ENCODE measurements at places on chromosomes 16 and 17.

GRCh38 chr16:72921106-72921505 lies 126.8 kb downstream of the ZFHX3 start:
- no peak for DNase-seq

- DNase-seq, result no peak
Measured at GRCh38 chr17:31484821-31485220, 93.3 kb downstream of the RAB11FIP4 start.

DNA sequence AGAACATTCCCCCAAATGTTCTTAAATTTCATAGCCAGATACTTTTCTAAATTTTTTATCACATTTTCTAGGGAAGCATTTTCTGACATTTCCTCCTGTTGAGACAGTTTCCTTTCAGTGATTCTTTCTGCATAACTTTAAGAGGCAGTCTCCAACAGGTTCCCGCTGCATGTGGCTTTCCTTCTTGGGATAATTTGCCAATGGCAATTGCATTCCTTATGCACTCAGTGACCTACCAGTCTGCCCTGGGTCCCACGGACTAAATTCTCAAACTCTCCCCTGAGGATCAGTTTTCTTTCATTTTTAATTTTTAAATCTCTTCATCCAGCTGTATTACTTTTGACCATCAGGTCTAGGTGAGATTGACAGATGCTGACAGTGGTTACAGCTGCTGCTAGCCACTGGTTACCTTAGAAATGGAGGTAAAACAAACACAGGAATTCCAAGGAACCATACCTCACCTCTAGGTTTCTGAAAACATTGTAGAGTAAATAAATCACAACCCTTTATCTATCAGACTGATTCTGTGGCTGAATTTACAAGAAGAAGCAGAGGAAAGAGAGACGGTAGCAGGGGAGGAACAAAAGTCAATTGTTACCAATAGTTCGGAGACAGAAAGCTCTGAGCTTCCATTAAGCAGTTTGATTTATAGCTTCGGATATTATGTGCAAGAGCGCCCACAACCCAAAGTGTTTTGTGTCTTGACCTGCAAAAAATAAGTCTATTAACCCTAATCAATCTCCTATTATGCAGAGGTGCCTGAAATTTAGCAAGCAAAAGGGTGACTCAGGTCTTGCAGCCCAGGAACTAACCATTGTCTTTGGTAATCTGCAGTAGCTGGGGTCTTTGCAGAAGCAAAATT lies 216.0 kb downstream of the PMP22 start:
- no peak for DNase-seq

DNA sequence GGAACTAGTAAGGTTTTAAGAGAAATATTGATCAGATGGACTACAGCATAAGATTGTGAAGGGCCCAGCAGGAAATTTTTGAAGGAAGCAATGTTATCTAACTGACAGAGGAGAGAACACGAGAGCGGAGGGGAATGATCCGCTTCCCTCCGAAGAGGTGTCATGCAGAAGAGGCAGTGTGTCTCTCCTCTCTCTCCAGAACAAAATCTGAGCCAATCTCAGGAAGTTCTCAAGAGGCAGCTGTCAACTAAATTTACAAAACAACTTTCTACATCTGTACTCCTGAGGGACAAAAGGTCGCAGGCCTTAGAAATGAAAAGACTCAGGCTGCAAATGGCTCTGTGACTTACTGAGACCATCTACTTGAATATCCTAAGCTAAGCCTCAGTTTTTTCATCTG lies 224.6 kb upstream of the CDH5 start:
- no peak for DNase-seq

DNA sequence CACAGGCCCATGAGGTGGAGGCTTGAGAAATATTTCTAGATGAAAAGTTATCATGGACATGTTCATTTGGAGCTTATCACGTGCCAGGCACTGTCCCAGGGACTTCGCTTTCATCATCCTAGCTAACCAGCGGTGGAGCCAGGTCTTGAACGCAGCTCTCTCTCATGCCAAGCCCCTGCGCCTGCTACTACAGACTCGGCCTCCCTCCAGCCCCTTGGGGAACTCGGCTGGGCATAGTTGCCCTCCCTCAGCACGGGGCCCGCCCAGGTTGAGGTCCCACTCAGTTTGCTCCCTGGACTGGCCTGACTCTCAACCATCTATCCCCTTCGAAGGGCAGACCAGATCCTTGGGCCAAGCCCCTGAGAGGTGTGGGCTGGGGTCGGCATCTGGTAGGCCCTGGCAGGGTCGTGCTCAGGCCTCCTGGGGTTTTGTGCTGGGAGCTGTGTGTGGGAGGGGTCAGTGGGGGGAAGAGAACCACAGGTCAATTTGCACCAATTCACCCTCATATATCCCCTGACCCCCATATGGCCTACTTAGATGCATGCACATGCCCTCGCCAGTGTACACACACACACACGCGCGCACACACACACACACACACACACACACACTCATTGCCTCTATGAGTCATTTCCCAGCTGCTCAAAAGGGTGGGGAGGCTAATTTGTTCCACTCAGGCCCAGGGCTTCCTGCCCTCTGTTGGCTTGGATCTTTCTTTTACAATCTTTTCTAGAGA lies 12.1 kb upstream of the SCN4A start:
- DNase-seq, result no peak

DNA sequence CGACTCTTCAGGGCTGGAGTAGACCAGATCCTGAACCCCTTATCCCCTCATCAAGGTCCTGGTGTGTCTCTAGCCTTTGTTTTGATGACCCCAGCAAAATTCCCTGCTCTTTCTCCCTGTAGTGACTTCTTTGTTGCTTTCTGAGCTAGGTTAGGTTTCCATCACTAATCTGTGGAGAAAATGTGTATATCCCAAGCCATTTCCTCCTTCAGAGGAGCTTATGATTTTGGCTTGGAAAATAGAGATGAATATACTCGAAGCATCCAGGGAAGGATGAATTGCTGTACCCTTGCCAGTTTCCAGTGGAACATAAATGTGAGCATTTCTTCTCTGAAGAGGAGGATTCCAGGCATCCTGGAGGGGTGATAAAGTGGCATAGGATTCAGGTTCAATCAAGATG lies 55.8 kb downstream of the KSR1 start:
- no peak for DNase-seq

GRCh38 chr16:78395035-78395434 lies 295.6 kb downstream of the WWOX start:
- DNase-seq, result no peak

DNA sequence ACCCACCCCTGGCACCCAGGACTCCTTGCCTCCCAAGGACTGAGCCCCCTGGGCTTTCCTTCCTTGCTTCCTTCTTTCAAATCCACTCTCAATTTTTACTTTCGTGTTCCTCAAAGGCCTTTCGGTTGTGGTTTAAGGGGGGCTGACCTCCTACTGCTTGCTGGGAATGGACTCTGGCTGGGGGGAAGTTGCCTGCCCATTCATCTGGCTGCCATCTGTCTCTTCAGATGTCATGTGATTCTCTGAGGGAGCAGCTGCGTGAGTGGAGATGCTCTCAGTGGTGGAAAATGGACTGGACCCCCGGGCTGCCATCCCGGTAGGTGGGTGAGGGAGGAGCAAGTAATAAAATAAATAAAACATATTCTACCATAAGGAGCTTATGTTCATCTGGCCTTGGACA lies 93.8 kb upstream of the RPRML start:
- no peak for DNase-seq

- no peak for DNase-seq
Measured at GRCh38 chr16:87847785-87848675, 21.3 kb downstream of the SLC7A5 start.

- DNase-seq, result no peak
Measured at GRCh38 chr16:81623365-81624102, 155.6 kb upstream of the PLCG2 start.

DNA sequence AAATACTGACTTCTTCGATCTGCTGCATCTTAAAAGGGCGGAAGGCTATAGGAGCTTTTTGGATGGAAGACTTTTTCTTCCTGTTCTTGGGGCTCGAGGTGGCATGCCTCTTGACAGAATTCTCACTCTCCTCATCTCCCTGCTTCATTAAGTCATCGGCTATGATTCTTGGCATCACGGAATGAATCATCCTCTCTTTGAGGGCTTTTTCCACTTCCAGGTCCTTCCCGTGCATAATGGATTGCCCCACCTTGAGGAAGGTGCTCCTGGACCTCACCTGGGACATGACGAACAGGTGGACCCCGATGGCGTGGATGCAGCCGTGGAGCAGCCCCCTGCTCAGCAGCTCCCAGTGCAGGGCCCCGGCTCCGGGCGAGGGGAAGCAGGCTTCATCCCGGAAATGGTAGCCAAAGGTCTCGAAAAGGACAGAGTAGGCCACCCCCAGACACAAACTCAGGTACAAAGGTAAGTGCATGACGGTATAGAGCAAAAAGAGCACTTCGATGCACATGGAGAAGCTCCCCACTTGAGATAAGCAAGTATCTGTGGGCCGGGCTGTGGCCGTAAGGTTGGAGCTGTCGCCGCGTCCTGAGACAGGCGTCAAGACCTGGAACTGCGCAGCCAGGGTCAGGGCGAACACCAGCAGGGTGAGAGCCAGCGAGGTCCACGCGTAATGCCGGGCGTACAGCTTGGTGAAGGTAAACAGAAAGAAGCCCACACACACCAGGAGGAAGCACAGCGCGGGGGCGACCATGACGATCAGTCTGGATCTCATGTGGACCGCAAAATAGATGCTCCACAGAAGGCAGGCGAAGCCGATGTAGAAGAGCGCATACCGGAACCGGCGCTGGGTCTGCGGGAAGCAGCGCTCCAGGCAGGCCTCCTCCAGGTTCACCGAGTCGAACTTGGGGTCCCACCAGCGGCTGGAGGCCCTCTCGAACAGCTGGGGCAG lies 1.7 kb downstream of the ADCY9 start:
- no peak for DNase-seq
